Hematopoietic multipotent progenitor cell treated with erythropoietin and hydrocortisone succinate and interleukin-3 and kit ligand, for 4 days (in vitro differentiated cells): ENCODE measurements at places on chromosomes 12 and 14.

DNA sequence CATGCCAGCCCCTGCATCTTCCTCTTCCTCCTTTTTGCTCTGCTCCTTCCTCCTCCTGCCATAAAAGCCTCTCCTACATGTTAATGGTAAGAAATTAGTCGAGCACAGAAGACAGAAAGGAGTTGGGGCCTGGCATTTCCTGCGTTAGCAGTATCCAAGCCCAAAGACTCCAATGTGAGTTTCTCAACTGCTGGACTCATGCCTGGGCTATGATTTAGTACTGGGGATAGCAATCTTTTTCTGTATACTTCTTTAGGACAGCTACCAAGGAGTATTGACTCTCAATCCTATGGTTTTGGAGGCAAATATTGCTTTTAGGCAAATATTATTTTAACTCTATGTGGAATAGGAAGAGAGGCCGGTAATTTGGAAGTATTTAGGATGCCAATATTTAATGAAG, 18.0 kb upstream of the SLC38A4 start:
- DNase-seq = no peak

DNA sequence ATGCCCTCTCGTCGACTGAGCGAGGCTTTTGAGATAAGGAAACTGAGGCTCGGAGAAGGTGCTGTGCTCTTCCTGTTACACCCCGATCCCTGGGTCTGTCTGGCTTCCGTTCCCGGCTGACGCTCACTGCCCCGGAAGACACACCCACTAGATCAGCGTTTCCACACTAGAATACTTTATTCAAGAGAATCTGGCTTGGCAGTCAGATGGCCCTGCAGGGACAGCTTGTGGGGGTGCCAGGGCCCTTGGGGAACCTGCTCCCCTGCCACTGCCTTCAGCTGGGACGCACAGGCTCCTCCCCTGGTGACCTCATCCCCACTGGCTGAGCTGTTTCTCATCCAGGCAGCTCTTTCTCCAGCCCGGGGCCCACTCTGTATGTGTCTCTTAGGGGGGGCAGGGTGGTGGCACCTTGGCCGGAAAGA, 13.7 kb downstream of the PGF start:
- DNase-seq = peak; percentile 87

DNA sequence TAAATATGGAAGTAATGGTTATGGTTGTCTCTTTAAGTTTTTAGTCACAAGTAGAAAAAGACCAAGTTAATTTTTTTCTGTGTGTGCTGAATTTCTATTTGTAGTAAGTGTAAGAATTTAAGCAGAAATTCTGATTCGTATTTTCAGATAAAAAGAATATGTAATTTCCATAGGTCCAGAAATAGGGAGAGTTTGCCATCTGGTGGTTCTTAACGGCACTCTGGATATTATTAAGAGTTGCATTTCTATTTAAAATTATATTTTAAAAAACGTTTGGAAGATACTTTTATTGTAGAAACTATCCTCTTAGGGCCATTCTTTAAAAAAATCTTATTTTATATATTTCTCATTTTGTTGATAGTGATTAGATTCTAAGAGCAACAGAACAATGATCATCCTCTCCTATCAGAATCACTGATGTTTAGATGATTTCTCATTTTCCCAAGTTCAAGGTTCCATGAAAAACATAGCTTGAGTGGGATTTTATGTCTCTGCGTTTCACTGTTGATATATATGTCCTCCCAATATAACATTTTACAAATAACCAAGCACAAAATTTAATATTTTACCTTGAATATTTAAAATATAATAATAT, 88.3 kb downstream of the LRRK2 start:
- peak; percentile 52 for DNase-seq

DNA sequence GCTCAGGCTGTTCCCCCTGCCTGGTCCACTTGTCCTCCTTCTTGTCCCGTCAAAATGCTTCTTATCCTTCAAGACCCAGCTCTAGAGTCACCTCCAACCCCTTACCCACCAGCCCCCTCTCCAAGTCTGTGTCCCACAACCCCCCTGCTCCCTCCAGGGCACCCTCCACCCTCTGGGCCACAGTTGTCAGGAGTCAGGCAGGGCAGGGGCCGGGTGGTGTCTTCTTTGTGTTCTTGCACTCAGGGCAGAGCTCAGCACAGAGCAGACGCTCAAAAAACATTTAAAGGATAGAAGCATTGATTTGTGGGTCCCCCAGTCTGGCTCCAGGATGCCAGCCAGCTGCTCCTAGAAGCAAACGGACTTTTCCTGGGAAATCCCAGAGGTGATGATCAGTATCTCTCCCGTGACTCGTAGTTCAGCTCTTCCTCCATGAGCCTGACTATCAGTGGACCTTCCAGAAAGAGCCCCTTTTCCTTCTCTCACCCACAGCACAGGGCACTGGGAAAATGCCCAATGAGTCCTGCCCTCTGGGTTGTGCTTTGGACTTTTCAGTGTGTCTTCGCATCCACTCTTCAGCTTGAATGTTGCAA, 17.2 kb upstream of the BDKRB1 start:
- DNase-seq = no peak

- peak; percentile 30 for DNase-seq
Observed at GRCh38 chr14:65043893-65044595, 57.3 kb downstream of the FNTB start.

DNA sequence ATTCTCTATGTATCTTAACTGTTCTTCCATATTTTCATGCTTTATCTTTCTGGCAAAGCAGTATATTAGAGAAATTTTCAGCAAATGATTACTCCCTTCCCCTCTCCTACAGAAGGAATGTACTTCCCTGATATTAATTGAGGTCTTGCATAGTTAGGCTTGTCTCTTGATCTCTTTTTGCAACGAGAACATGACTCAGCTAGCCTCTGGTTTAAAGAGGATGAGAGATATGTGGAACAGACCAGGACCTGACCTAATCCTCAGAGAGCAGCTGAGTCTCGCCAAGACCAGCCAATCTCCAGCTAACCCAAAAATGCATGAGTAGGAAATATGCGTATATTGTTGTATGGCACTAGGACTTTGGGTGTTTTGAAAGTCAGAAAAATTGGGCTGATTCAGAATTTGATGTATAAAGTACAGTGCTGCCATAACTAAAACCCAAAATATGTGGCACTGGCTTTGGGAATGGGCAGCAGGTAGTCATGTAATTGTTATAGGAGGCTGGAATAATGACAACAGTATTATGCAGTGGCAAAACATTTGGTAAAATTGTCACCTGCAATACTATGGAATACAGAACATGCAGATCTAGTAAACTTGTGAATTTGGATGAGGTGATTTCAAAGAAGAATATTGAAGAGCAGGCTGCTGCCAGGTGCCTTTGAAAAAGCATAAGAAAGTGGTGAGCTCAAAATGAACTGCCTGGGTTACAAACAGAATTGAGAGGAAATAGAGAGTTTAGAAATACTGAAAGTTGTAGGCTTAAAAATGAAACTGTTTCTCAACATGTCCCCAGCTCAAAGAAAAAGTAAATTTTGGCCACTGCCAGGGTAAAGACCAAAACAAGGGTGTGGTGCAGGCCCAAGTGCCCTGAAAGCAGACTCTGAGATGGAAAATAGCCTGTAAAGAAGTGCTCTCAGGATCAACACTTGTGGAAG, 9.3 kb upstream of the USP15 start:
- DNase-seq = peak; percentile 96

DNA sequence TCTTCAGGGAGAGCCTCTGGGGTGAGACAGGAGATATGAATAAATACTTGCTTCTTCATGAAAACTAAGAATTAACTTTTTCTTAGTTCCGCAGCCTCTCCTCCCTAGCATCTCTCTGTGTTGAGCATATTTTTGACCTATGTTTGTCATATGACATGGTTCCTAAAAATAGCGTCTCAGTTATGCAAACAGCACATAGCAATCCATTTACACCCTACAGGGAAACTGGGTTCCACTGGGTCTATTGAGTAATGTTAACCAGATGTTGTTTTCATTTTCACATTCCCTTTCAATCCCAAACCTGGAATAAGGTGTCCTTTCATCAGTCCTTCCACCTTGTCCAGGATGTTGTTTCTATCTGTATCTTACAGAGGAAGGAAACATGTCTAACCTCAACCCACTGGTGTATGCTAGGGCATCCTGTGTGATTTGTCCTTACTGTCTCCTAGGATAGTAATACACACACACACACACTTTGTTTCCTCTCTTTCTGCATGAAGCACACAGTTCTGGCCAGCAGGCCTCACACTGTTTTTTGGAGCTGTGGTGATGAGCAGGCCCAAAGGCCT, 1543.5 kb downstream of the AACS start:
- DNase-seq = no peak

DNA sequence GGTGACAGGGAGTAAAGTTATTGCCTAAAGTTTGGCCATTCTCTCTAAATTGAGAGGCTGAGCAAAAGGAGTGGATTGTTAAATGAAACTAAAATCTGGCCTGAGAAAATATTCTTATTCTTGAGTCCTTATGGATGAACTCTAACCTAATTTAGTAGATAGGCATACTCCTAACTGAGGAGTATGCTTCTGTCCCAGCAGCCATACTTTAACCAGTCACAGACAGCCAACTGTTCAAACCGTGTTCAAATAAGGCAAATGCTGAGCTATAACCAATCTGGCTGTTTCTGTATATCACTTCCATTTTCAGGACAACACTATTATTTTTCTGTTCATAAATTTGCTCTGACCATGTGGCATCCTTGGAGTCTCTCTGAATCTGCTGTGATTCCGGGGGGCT, 75.9 kb upstream of the RERGL start:
- DNase-seq = no peak
